ENCODE measurements at places on chromosomes 2 and 18.

- DNase-seq = no peak
These were observed 88.7 kb upstream of the CXCR4 start for GRCh38 chr2:136206613-136207012.

- DNase-seq = peak; percentile 2
These were observed 49.1 kb downstream of the TMEM17 start for GRCh38 chr2:62456721-62457539.

GRCh38 chr2:5368263-5368662, 323.9 kb upstream of the SOX11 start:
- DNase-seq = no peak

DNA sequence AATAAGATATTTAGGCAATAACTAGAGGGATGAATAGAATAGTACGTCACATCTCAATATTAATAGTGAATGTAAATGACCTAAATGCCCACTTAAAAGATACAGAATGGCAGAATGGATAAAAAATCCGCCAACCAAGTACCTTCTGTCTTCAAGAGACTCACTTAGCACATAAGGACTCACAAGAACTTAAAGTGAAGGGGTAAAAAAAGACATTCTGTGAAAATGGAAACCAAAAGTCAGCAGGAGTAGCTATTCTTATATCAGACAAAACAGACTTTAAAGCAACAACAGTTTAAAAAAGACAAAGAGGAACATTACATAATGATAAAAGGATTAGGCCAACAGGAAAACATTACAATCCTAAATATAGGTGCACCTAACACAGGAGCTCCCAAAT, 56.7 kb upstream of the DSC1 start:
- DNase-seq = no peak

DNA sequence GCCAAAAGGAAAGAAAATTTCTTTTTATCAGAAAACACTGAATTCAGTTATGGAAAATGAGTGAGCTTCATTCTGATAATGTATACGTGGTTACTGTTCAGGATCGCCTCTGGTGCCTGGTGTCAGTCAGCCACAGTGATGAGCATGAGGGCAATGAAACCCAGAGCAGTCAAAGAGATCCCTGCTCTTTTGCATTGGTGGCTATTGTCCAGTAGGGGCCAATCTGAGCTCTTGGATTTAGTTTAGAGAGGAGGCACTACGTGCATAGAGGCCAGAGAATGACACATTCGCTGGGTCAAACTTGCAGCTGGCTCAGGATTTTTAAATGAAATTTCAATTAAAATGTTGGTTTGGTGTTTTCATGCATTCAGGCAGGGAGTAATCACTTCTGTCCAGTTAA, 522.9 kb downstream of the TMEM182 start:
- no peak for DNase-seq

DNA sequence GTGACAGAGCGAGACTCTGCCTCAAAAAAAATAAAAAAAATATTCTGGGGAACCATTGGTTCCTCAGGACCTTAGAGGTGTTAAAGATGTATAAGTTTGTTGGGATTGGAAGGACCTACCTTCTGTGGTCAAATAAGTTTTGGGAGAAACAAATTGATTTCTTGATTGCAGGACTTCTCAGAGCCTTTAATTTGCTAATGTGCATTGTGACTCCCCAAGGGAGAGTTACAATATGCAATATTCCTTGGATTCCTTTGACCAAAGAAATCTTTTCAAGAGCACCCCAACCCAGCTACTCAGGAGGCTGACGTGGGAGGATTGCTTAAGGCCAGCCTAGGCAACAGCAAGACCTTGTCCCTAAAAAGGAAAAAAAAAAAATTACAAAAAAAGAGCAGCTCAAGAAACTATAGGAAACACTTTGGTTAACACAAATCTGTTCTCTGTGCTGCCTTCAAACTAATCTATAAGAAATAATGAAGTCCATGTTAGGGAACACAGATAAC, 6.5 kb downstream of the NAGK start:
- no peak for DNase-seq

GRCh38 chr2:134305109-134305491, 51.2 kb downstream of the MGAT5 start:
- DNase-seq = no peak

- no peak for DNase-seq
These were observed 143.5 kb downstream of the THADA start for GRCh38 chr2:43452318-43452731.

GRCh38 chr18:53745986-53746385, 478.5 kb downstream of the MBD2 start:
- DNase-seq = no peak

DNA sequence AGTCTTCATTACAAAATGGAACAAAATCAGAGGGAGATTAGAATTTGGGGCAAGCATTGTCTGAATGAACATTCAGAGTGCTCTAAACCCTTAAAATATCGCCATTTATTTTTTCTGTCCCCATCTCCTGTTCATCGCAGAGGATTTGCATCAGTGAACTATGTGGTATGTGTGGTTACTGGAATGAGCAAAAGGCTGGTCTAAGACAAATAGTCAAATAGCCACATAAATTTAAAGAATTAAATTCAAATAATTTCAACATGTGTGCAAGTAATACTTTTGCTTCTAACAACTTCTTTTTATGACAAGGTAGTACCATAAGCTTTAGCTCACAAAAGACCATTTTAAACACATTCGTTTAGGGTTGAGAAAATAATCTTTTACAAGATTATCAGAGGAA, 82.6 kb upstream of the ST8SIA3 start:
- no peak for DNase-seq

DNA sequence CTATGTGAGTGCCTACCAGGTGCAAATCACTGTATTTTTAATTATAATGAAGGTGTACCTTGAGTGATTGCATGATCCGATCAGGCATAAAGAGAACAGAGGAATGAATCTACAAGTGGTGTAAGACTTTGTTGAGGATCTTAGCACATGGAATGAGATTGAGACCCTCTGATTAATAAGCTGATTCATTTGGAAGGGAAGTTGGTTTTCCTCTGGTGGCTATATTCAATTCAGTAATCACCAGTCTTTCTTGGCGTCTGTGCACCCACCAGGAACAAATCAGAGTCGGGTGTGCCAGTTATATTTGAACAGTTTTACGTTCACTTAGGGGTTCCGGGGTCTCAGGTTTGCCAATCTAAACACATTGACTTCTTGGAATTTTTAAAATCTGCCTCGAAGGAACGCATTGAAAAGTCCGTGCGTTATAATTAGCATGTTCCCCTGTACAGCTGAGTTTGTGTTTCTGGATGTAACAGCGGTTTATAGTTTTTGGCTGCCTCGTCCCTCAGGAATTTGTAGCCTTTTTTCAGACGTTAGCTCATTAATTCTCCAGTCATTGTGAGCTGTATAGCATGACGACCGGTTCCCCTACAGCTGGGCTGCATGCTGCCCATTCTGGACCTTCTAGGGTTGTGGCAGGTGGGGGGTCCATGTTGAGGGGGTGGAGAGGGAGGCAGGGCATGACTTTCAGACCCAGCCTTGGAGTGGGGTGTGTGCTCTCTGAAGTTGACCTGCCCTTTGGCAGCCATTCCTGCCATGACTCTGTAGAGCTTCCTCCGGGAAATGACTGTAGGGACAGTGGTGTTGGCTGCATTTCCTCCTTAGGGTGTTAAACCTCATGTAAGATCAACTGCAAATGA, 20.3 kb downstream of the MYO1B start:
- DNase-seq = no peak

- DNase-seq = no peak
These were observed 42.7 kb upstream of the IL1RL1 start for GRCh38 chr2:102268510-102269199.

DNA sequence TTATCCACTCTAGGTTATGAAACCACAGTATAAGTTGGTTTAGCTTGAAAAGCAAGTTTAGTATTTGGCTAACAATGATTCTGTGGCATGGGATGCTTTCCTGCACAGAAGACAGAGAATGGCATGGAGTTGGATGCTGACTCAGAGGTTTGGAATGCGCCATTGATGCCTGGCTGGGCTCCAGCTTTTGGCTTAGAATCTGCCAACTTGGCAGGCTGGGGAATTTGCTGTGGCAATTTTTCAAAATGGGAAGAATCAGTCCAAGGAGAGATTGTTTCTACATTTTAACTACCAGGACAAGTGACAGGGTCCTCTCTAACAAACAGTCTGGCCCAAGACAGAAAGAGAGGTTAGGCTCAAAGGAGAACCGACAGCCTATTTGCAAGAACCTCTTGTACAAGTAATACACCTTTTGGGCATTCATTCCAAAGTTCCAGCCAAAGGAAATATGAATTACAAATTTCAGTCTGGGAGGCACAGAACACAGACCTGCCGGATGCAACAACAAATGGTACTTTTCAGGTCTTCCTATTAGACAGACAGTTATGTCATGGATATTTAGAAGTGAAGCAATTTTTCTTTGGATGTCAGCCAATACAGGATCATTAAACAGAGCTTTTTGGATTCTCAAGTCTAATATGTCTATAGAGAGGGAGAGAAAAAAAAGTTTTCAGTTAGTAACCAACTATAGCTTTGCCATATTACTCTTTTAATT, 1027.7 kb downstream of the TMEM182 start:
- DNase-seq = no peak

DNA sequence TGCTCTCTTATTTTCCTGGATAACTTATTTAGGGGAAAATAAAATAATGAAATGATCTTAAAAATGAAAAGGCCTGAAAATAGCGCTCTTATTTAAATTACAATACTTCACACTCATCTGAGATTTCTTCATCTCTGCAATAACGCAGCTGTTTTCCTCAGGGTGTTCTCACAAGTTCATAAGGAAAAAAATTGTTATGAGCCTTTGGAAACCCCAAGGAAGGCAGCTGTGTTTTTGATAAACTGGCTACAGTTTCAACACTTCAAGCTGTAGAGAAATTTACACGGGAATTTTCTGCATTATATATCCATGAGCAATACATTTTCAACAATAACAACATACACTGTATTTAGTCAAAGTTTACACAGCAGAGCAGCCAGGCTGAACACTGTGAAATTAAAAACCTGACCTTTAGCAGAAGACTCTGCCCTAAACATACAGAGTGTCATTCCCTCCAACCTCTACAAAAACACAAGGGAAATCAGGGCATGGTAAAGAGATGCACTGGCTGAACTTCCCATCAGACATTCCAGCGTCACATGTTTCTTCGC, 959.6 kb downstream of the SLC4A3 start:
- no peak for DNase-seq

DNA sequence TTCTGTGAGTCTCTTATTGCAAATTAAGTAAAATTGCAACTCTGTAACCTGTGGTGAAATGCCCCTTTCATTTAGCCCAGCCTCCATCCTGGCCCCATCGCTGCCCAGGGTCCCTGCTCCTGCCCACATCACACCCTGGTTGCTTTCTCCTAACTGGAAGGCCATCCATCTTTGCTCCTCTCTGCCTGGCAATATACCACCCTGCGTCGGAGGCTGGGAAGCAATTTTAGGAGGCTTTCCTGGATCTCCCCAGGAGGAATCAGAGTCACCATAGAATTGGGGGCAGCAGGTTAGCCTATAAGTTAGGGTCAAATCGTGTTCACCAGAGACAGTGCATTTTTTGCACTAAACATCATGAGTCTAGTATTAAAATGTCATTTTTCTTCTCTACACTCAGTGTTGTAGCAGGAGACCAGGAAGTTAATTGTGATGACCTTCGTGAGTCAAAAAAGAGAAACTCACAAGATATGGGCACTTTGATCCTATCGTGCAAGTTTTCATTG, 14.5 kb upstream of the TXNDC2 start:
- no peak for DNase-seq

- DNase-seq = no peak
These were observed 6.4 kb upstream of the GEMIN6 start for GRCh38 chr2:38771632-38772031.

- no peak for DNase-seq
These were observed 95.5 kb upstream of the AGAP1 start for GRCh38 chr2:235398321-235398720.

GRCh38 chr2:110864176-110864575, 131.8 kb downstream of the ACOXL start:
- DNase-seq = no peak

DNA sequence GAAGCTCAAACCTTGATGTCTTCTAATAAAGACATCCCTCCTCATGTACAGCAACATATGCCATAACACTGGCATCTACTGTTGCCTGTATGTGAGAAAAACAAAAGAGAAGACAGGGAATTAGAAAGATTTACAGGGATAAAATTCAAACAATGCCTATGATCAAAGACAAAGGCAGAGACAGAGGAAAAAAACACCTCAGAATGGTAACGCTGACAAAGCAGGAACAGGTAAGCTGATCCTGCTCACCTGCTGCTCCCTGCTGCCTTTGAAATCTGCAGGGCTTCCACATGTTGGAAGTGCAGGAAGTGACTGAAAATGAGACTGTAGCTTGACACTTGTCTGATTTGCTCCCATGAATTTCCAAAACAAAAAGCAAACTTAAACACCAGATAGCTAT, 90.2 kb upstream of the DNAJC10 start:
- DNase-seq = no peak

- DNase-seq = no peak
These were observed 37.0 kb downstream of the TGFA start for GRCh38 chr2:70516596-70516995.

All from T-helper 22 cell (primary cell).